Cortex of kidney (tissue), 1 donor: ENCODE measurements at places on chromosomes 13 and 19.

DNA sequence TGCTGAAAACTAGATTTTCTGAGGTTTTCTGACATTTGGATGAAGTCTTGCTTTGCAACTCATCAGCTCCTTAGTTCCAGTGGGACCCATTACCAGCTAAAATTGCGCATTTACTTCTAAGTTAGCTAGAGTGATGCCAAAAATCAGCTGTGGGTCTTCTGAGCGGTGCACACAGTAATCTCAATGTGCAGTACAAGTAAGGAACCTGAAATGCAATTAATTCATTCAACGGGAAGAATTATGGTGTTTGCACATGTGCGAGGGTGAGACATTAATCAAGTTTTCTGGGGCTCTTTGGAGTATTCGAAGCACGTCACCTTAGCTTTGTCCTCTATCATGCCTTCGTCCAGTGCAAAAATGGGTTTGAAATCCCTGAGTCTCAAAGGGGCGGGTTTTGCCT, 146.2 kb downstream of the MYO16 start:
- DNase-seq, result no peak

- DNase-seq, result no peak
Observed at GRCh38 chr19:46513461-46514236, 18.0 kb upstream of the PNMA8B start.

GRCh38 chr19:7698583-7698982, 3.3 kb downstream of the FCER2 start:
- no peak for DNase-seq

DNA sequence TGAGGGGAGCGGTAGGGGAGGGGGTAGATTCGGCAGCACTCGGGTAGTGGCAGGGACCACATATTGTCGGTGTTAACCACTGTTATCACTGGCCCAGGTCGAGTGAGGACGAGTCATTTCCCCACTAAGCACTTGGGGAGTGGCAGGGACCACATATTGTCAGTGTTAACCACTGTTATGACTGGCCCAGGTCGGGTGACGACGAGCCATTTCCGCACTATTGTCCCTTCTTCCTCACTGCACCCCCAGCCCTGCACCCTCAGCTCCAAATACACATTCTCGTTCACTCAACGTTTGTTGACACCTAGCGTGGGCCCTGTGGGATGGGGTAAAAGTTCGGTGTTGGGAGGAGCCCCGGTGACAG, 467 bp upstream of the CLN5 start:
- no peak for DNase-seq

DNA sequence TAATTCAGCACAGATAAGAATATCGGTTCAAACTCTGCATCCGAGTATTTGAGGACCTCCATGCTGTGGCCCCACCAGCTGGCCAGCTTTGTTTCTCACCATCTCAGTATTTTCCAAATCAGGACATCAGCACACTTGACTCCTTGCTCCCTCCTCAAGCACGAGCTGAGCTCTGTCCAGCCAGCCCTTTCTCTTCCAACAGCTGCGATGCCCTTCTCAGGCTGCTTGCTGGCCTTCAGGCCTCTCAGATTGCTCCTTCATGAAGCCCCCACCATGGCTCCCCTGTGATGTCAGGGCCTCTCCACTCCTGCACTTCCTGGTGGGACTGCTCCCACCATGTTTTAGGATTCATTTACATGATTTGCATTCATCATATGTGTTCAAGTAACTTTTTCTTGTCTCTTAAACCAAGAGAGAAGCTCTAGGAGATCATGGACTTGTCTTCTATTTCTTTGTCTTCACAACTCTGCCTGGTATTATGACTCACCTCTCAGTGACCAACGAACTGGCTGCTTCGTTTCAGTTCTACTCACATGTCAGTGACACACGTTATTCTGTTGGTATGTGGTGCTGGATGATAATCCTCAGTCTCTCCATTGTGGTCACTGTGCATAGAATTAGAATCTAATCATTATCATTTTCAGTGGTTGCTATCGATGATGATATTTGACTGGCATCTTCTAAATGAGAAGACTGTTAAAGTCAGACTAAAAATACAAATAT, 471.7 kb downstream of the EFNB2 start:
- DNase-seq, result no peak

DNA sequence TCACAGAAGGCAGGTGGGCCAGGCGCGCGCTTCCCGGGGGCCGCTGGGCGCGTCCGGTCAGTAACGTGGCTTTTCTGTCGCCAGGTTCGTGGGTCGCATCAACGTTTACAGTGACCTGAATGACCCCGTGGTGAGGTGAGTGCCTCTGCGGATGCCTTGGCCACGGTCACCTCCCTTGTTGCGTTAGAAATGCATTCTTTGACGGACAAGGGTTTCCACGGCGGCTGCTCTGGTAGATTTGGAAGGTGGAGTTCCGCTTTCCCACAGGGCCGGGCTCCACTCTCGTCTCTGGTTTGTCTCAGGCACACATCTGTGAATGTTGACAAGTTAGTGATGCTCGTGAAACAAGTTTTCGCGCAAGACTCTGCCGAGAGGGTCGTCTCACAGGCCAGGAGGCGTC, 130.0 kb downstream of the ATP11A start:
- no peak for DNase-seq

DNA sequence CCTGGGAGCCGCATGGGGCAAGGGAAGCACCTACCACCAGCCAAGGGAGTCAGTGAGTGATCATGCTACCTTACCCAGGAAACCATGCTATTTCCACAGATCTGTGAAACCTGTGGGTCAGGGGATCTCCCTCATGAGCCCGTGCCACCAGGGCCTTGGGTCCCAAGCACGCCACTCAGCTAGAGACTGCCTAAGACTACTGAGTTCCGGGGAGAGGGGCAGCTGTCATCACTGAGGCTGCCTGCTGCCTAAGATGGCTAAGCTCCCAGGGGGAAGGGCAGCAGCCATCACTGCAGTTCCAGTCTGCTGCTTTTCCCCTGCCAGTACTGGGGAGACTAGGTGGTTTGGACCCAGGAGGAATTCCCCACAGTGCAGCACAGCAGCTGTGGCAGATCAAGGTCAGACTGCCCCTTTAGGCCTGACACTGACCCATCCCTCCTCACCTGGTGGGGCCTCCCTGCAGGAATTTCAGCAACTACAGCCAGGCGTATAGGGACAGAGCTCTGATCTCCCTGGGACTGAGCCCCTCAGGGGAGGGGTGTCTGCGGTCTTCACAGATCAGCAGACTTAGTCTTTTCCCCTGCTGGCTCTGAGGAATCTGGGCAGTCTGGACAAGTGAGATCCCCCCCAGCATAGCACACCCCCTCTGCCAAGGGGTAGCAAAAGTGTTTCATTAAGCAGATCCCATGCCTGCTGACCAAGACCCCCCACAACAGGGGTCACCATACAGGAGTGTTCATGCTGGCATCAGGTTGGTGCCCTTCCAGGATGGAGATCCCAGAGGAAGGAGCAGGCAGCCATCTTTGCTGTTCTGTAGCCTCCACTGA, 26.9 kb downstream of the VSTM2B start:
- DNase-seq, result no peak

GRCh38 chr13:29954082-29955028, 103.9 kb upstream of the UBL3 start:
- DNase-seq, result no peak

- DNase-seq, result no peak
Observed at GRCh38 chr13:22198641-22199217, 527.9 kb downstream of the FGF9 start.

DNA sequence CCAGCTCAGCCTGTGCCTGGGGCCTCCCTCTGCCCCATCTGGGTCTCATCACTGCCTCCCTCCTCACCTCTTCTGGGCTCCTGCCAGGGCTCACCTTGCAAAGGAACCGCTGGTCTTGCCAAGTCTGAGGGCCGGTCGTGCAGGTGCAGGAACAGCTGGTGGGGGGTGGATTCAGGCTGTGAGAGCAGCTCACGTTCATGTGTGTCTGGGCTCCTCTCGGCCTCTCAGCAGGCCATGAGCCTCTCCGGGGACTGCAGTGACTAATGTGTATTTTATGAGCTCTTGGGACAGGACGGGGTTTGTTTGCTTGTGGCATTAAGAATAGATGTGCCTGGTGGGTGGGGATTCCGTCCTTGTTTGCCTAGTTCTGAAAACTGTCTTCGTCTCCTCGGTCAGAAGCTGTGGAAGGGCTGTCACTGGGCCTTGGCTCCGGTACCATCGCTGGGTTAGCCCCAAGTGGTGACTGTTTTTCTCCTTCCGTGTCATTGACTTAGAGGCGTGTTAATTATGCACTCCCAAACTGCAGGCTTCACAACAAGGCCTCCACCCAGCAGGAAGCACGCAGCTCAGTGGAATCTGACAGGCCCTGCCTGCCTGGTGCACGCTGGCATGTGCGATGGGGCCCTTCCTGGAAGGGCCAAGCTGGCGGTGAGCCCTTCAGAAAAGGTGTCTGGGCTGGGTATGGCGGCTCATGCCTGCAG, 77.6 kb downstream of the KDM4B start:
- no peak for DNase-seq

DNA sequence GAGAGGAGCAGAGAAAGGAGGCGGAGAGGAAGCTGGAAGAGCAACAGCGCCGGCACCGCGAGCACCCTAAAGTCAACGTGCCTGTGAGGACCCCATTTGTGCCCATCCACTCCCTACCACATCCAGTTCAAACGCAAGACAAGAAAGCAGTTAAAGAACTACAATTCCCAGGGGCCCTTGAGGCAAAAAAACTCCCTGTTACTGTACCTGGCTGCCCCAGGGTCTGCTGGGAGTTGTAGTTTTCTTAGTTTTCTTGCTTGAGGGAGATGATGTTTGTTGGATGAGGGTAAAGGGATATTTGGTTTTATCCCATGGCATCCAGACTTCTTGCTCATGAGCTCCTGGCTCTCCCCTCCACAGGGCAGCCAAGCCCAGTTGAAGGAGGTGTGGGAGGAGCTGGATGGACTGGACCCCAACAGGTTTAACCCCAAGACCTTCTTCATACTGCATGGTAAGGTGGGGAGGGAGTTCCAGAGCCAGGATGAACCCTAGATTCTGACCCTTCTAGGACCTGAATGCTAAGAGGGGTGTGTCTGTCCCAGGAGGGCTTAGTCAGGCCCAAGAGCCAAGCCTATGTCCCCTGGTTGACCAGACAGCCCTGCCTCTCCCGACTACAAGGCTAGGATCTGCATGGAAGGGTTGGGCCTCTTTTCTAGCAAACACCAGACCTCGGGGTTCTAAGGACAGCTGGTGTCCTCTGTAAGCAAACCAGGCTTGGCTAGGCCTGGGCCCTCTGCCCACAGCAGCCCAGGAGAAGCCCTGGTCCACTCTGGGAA, 13.2 kb downstream of the NUCB1 start:
- no peak for DNase-seq
